ENCODE measurements at places on chromosomes 16 and 17. TPM values are rescaled to one million over a fixed set of nuclear protein-coding genes. Genes with fewer than 3 reads are reported as not detected.

GRCh38 chr17:56656701-56657327 lies 63.3 kb downstream of the NOG start:
- no peaks in the 10 kb centered on the region for H3K27me3 ChIP-seq
- no peak overlapping the region for H3K4me3 ChIP-seq
- no peaks in the 10 kb centered on the region for H3K36me3 ChIP-seq
- no peaks in the 10 kb centered on the region for H3K4me1 ChIP-seq
- H3K27ac ChIP-seq, result no peak overlapping the region
- no peak for DNase-seq

GRCh38 chr17:7131423-7131791 lies 16.8 kb upstream of the ASGR2 start:
- H3K36me3 ChIP-seq, result no peaks in the 10 kb centered on the region
- H3K4me1 ChIP-seq, result no peaks in the 10 kb centered on the region
- no peak for DNase-seq
- no peaks in the 10 kb centered on the region for H3K27me3 ChIP-seq

Gene SMIM22
- 4.6 TPM for total RNA-seq

- no peak for DNase-seq
- H3K27me3 ChIP-seq, result no peaks in the 10 kb centered on the region
- H3K27ac ChIP-seq, result no peak overlapping the region
- H3K4me3 ChIP-seq, result no peak overlapping the region
- peaks cover 6% of the 10 kb centered on the region for H3K4me1 ChIP-seq
Measured at GRCh38 chr17:7575959-7576358, 3.5 kb upstream of the CD68 start.

GRCh38 chr16:74901606-74902005 lies 83.3 kb downstream of the WDR59 start:
- H3K27ac ChIP-seq, result no peak overlapping the region
- no peaks in the 10 kb centered on the region for H3K4me1 ChIP-seq
- no peak overlapping the region for H3K4me3 ChIP-seq
- DNase-seq, result no peak
- H3K36me3 ChIP-seq, result no peaks in the 10 kb centered on the region
